Iris pigment epithelial cell (primary cell): ENCODE measurements at places on chromosomes 4 and X.

DNA sequence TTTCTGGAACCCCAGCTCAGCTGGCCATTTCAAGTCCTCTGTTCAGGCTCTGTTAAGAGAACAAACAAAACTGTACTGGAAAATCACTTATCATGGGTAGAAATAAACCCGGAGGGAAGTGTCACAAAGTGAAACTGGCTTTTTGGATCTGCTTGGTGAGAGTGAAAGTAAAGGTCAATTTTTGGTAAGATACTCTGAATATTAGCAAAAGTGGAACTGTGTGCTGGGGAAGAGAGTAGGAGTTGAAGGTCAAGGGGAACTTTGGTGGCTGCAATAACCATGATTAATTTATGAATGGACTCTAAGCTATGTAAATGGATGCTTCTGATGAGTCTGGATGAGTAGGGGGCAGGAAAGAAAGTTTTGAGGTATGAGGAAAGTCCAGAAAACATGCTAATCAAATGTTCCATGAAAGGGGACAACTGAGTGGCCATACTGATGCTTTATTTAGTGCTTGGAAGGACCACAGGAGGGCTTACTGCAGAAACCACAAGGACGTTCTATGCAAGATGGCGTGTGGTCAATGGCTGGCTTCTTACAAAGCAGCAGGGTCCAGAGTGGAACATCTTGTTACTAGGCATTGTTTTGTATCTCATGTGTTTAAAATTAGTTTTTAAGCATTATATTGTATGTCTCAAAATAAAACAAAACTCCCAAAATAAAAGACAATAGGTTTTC lies 36.8 kb upstream of the TNIP3 start:
- no peak for DNase-seq

- DNase-seq = no peak
These were observed 325.5 kb downstream of the PCDH18 start for GRCh38 chr4:137206781-137207180.

DNA sequence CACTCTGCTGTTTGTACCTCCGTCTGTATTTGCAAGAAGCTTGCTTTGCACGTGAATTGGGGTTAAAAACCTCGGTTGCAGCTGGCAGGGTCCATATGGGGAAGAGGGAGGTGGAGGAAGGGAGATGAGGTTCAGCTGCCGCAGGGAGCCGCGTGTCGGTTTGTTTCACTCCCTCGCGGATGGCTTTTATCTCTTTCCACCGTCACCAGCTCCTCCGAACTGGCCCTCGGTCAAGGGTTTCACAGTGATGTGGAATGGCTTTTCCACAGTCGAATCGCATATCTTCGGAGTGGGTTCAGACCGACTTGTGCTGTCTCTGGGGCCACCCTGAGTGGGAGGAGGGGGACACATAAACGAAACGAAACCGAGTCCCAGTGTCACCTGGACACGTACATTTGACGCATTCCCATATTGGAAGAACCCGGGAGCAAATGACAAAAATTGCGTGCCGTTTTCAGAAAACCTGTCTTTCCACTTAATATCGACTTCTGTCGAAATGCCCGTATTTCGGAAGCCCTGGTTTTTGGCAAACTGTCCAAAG lies 929 bp downstream of the ZBTB33 start:
- DNase-seq = peak; percentile 29

- no peak for DNase-seq
These were observed 5.5 kb downstream of the SEPSECS start for GRCh38 chr4:25154594-25155265.

DNA sequence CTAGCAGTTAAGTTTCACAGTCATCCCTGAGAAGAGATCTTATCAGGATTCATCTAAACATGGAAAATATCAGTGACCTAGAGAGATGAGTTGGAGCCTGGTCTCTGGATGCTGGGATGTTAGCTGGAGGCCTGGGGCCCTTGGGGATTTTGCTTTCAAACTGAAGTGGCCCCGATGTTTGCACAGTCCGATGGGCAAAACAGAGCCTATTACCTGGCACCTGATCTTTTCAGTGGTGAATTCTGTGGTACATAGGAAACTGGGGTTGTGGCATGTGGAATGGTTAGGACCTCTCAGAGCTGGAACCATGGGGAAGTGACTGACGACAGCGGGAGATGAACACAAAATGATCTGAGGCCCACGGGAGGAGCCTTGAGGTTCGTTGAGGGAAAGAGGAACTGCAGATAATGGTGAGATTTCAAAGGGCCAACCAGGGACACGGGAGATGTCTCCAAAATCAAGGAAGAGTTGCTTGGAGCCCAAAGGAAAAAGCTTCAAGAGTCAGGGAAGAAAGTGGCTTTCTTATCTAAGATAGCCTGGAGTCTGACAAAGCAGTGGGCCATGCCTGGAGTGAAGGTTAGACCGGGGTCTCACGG lies 17.8 kb upstream of the TENM3 start:
- no peak for DNase-seq

DNA sequence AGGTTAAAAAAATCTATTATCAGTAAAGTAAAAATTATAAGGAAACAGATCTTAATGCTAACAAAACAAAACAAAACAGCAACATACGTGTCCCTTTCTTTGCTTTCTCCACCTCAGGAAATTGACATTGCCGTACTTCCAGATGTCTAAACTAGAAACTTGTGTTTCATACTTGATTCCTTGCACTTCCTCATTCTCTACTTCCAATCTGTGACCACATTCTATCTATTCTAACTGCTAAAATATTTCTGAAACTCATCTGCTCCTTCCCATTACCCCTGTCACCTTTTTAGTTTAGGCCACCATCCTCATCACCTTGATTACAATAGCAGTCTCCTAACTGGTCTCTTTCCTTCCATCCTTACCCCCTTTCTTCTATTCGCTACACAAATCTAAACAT lies 22.5 kb upstream of the RPA4 start:
- DNase-seq = no peak

DNA sequence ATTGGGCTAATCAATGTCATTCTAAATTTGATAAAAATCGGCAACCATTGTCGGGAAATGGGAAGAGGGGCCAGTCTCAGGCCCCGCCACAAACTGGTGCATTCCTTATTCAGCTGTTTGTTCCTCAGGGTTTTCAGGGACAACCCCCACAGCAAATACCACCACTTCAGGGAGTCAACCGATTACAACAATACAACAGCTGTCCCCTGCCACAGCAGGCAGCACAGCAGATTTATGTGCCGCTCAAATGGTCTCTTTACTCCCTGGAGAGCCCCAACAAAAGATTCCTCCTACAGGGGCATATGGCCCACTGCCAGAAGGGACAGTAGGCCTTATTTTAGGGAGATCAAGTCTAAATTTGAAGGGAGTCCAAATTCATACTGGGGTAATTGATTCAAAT lies 61.8 kb downstream of the ZNF732 start:
- DNase-seq = no peak

DNA sequence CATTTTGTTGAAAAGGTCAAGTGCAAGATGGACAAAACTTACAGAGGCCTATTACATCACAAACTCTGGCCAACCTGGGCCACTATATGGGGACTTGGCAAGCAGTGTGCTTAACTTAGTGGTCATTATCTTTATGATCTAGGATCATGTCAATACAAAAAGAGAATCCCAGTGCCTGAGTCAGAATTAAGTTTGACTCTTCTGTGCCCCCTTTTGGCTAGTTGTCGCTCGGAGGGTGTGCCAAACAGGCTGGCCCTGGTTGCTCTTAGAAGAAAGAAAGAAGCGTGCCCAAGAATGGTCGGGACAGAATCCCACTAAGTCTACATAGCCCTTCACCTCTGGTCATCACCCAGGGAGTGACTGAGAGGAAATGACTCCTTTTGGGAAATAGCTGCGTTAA lies 100.1 kb downstream of the EIF4E start:
- peak; percentile 5 for DNase-seq

- DNase-seq = no peak
These were observed 5.9 kb downstream of the ZXDA start for GRCh38 chrX:57904176-57904880.

DNA sequence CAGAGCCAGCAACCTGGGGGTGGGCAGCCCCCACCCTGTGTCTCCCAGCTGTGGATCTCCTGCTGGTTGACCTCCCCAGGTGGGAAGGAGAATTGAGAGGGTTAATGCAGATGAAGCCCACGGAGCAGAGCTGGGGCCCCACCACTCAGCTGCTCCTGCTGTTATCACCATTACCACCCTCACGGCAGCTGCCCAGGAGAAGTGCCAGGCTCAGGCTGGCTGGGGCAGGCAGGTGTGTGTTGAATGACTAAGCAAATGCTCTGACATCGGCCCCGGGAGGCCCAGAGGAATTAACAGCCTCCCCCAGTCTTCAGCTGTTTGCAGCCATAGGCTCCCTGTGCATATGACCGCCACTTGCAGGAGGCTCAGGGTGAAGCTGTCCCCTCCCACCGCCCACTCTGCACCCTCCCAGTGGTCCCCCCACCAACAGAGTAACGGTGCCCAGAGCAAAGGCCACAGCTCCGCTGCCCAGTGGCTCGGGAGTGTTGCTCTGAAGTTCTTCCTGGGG lies 133.8 kb downstream of the CPZ start:
- no peak for DNase-seq

GRCh38 chrX:101260435-101260834 lies 30.7 kb downstream of the TAF7L start:
- DNase-seq = peak; percentile 14

GRCh38 chr4:175531405-175532091 lies 280.5 kb downstream of the GPM6A start:
- DNase-seq = peak; percentile 93

DNA sequence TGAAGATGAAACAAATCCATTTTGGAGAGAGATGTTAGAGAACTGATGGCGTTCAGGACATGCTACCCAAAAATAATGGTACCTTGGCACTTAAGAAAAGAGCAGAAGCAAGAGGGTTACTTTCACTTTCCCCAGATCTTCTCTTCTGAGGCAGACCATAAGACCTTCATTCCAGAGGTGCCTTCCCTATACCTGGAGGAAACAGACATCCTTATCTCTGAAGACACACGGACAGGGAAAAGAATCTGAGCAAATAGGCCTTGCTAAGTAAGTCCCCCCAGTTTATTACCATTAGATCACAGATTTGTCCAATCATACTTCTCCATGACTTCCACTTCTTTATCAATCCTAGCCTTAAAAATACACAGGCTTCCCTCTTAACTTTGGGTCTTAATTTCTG lies 2.0 kb upstream of the FGF2 start:
- DNase-seq = no peak

- DNase-seq = peak; percentile 95
These were observed 68.7 kb downstream of the NSD2 start for GRCh38 chr4:1939664-1940509.

GRCh38 chrX:69158166-69158980 lies 6.9 kb downstream of the PJA1 start:
- peak; percentile 86 for DNase-seq

DNA sequence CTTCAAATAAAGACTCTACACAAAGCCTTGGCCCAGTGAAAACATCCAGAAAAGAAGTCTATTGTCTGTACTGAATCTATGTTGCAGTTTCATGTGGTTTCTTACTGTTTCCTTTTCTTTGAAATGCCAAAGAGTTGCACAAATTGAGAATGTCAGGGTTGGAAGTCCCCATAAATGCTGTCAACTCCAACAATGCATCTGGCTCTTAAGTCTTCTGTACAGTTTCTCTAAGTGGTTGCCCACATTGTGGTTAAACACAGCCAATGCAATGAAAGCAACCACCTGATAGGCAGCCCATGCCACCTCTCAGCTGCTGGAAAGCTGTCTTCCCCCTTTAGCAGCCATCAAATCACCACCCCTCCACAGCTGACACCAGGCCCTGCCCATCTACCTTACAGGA lies 67.2 kb upstream of the C1GALT1C1 start:
- no peak for DNase-seq

GRCh38 chr4:150286656-150287055 lies 208.4 kb downstream of the DCLK2 start:
- DNase-seq = no peak

DNA sequence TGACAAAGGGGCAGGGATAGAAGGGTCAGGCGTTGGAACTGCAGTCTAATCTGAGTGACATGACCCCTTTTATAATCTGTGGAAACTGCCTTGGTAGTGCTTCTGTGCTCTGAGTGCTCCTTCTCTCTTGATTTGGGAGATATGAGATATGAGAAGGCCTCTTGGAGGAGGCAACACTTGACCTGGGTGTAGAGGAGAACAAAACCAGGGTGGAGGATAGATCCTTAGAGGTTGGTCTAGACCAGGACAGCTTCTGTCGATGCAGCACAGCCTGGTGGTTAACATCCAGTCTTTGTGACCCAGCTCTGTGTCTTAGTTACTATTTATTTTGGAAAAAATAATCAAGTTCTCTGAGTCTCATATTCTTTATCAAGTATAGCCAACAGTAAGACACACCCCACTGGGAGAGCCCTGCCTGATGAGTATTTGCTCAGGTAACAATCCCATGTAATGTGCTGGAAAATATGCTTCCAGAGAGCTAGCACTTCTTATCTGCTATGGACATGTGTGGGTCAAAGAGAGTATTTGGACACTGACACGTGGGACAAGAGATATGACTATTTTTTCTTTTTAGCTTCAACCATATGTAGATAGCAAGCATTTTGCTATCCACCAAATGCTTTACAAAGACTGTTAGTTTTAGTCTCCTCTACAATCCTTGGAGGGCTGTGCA lies 9.1 kb downstream of the USP51 start:
- no peak for DNase-seq

DNA sequence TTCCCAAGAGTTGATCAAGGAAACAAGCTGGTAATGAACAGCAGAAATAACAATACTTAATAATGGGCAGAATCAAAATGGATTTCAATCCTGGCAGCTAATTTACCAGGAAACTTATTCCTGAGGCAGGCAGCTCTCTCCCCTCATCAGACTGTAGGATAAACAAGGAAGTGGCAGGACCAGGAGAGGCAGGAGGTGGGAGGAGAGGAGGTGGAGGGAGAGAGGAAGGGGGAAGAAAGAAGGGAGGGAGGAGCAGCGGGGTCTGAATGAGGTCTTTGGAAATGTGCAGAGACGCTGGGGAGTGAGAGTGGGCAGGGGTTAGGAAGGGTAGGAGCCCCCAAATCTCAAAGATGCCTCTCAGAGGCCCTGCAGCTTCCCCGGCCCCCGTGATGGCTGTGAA lies 231.5 kb downstream of the BCOR start:
- no peak for DNase-seq

- no peak for DNase-seq
These were observed 434.8 kb upstream of the IGFBP7 start for GRCh38 chr4:57544811-57545654.

DNA sequence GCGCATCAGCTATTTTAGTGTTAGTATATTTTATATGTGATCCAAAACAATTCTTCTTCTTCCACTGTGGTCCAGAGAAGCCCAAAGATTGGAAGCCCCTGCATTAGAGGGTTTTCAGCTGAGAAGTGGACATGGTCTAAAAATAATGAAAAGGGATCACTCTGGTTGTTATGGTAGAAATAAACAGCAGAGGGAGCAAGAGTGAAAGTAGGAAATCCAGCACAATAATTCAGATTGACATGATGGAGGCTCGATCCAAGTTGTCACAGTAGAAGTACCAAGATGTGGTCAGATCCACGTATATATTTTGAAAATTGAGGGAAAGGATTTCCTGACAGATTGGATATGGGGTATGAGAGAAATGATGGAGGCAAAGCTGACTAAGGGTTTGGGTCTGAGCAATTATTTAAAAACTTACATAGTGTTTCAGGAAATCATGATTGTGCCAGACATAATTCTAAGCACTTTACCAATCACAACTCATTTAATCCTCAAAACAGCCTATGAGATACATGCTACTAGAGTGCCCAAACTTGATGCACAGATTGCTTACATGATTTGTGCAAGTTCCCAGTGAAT lies 17.0 kb upstream of the TMEM144 start:
- DNase-seq = peak; percentile 35
